ENCODE measurements at places on chromosomes 1 and 21. TPM values are rescaled to one million over a fixed set of nuclear protein-coding genes. Genes with fewer than 3 reads are reported as not detected.

DNA sequence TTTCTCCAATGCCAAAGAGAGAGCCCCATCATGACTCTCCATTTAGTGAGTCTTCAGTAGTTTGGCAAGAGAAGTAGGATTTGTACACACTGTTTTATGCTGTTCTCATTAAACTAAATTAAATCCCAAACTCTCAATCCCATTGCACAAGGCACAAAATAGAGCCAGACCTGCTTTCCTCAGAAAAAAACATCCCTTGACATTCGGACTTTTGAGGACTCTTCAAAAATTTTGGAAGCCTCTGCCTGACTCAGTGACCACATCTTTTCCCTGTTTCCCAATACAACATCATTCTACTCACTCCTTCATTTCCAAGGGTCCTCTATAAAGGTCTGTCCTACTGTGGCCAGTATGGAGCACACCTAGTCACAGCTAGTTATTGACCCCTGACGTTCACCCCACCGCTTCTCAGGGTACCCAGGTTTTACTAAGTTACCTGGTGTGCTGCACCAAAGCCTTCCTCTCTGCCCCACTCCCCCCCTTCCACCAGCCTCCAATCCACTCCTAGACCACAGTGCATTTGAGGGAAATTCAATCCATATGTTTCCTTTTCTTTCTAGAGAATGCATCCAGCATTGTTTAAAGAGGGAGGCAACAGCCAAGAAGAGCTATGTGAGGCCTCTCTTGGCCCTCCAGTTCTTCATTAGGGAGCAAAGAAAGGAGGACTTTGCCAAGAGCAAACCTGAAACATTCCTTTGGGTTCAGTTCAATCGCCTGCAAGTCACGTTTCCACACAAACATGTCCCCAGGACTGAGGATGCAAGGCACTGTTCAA is 428.7 kb downstream of the PLPP3 start:
- no peaks in the 10 kb centered on the region for H3K36me3 ChIP-seq
- no peak for DNase-seq
- no peaks in the 10 kb centered on the region for H3K27me3 ChIP-seq
- H3K4me3 ChIP-seq, result no peak overlapping the region
- H3K27ac ChIP-seq, result peak overlapping the region; percentile 45

- no peak overlapping the region for H3K4me3 ChIP-seq
- H3K27ac ChIP-seq, result peak overlapping the region; percentile 62
- no peaks in the 10 kb centered on the region for H3K27me3 ChIP-seq
- DNase-seq, result no peak
These were observed 73.4 kb downstream of the GALNT2 start for GRCh38 chr1:230140221-230141020.

GRCh38 chr1:75811211-75811981 is 14.7 kb downstream of the MSH4 start:
- H3K27me3 ChIP-seq, result no peaks in the 10 kb centered on the region
- H3K4me1 ChIP-seq, result no peaks in the 10 kb centered on the region
- DNase-seq, result no peak
- H3K36me3 ChIP-seq, result no peaks in the 10 kb centered on the region
- no peak overlapping the region for H3K4me3 ChIP-seq

DNA sequence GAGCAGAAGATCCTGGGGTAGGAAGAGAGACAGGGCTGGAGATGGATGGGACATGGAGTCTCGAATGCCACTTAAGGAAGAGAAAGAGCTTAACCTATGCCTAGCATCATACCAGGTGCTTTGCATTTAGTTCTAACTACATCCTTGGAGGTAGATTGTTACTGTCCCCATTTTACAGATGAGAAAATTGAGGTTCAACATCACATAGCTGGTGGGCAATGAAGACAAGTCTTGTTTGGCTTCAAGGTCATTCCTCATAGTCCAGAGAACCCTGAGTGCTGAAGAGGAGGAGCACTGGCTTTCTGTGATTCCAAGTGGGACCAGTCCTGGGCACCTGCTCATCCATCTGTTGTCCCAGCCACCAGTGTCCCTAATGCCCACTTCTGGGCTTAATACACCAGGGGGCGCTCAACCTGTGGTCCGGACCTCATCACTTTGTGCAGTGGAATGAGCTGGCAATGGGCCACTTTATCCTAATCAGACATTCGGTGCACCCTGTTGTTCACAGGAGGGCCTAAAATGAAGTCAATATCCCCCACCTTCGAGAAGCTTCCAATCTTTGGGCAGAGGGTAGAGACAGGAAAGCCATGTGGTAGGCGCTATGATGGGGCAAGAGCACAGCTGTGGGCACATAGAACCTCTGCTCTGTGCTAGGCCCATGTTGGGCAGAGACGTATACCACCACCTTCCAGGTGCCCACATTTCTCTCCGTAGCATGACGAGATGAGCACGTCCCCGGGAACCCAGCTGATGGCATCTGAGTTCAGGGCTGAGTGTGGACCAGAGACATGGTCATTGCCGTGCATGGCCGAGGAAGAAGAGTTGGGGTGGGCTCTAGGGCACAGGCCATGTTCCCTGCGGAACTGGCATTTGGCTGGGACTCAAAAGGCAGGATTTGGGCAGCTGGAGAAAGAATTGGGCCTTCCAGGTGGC is 9.2 kb downstream of the RPS6KA1 start:
- no peaks in the 10 kb centered on the region for H3K36me3 ChIP-seq
- no peaks in the 10 kb centered on the region for H3K4me1 ChIP-seq
- no peak for DNase-seq
- H3K27me3 ChIP-seq, result no peaks in the 10 kb centered on the region
- H3K4me3 ChIP-seq, result no peak overlapping the region

DNA sequence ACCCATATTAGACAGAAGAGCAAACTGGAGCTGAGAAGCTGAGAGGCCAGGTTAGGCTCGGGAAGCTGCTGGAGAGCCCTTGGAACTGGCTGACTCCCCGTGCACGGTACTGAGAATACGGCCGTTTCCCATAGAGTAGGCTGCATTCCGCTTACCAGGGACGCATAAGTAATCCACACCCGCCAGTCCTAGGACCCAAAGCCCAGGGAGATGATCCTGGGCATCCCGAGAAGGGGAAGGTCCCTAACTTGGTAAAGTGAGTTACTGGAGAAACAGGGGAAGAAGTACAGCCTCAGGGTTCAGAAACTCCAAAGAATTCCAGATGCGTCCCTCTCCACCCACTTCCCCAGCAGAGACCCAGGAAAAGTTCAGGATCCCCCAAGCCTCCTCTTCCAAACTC is 1.3 kb downstream of the LRRC38 start:
- no peak overlapping the region for H3K4me3 ChIP-seq
- H3K36me3 ChIP-seq, result no peaks in the 10 kb centered on the region
- no peak for DNase-seq
- no peaks in the 10 kb centered on the region for H3K27me3 ChIP-seq

- peak overlapping the region; percentile 52 for H3K27ac ChIP-seq
- H3K4me3 ChIP-seq, result peak overlapping the region; percentile 53
- no peaks in the 10 kb centered on the region for H3K27me3 ChIP-seq
These were observed 31.5 kb upstream of the CD1D start for GRCh38 chr1:158149175-158149574.

Gene C8B
- not detected for total RNA-seq

Gene PLA2G2F
- total RNA-seq, result not detected

GRCh38 chr1:177044390-177044789 is 120.1 kb downstream of the ASTN1 start:
- H3K4me1 ChIP-seq, result no peaks in the 10 kb centered on the region
- DNase-seq, result no peak
- no peaks in the 10 kb centered on the region for H3K27me3 ChIP-seq
- no peaks in the 10 kb centered on the region for H3K36me3 ChIP-seq
- H3K27ac ChIP-seq, result no peak overlapping the region

Gene LCE2B
- not detected for total RNA-seq

- H3K27ac ChIP-seq, result no peak overlapping the region
- DNase-seq, result no peak
- H3K4me3 ChIP-seq, result no peak overlapping the region
- no peaks in the 10 kb centered on the region for H3K27me3 ChIP-seq
- H3K36me3 ChIP-seq, result no peaks in the 10 kb centered on the region
These were observed 1583.9 kb downstream of the MRPL39 start for GRCh38 chr21:24023402-24023801.

Data from tibial nerve (tissue), 4 donors.